ENCODE measurements at places on chromosomes 7 and 10.
A peak's percentile ranks its signal among the peaks of the same experiment; 100 is the strongest.

- DNase-seq = no peak
Observed at GRCh38 chr10:47353351-47353750, 5.2 kb downstream of the RBP3 start.

- peak; percentile 6 for DNase-seq
Observed at GRCh38 chr7:93048136-93048930, 69.4 kb downstream of the SAMD9 start.

DNA sequence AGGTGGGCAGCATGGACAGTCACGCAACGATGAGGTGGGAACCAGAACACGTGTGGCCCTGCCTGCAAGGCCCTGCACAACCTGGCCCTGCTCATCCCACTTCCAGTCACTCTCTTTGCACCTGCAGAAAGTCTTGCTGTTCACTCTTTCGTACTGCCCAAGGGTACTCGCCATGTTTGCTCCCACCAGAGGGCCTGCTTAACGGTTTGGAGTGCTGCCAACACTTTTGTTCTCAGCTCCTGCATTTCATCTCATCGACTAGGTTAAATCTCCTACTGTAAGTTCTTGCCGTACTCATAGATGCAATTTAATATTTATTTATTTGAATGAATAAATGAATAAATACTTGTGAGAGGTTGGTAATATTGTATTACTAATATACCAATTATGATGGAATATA lies 315.3 kb downstream of the SDK1 start:
- DNase-seq = no peak

DNA sequence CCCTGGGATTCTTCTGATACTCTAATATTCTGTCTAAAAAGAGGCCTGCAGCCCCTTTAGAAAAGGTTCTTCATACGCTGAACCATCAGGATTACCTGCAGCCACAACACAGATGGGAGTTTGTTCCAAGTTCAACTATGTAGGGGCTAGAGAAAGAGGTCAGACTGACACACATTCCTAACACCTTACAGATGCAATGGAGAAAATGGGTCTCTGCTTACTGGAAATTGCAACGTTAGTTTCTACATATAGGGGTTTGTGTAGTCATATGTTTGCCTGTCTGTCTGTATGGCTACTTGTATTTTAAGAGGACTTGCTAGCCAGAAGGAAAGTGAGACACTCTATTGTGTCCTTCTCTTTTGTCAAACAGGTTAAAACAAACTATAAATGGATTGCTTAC lies 618.5 kb downstream of the INHBA start:
- DNase-seq = no peak

DNA sequence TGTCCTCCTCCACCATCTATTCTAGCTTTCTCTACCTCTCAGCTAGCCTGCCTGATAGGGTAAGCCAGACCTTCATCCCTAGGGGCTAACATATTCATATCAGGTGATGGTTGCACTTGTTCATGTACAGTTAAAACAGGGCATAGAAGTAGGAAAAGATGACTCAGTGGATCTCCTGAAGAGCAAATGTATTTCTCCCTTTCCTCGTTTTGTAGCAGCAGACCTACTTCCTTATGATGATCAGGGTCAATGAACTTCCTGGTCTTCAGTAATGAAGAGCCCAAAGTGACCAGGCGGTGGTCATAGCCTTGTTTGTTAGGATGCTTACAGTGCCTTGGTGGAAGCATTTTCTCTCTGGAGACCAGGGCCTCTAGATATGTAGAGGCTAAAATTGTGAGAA lies 6.3 kb downstream of the LIPJ start:
- DNase-seq = no peak

- no peak for DNase-seq
Observed at GRCh38 chr10:116744885-116745284, 2.5 kb upstream of the HSPA12A start.

- DNase-seq = peak; percentile 45
Observed at GRCh38 chr10:5566614-5567013, 41.9 kb downstream of the CALML3 start.

DNA sequence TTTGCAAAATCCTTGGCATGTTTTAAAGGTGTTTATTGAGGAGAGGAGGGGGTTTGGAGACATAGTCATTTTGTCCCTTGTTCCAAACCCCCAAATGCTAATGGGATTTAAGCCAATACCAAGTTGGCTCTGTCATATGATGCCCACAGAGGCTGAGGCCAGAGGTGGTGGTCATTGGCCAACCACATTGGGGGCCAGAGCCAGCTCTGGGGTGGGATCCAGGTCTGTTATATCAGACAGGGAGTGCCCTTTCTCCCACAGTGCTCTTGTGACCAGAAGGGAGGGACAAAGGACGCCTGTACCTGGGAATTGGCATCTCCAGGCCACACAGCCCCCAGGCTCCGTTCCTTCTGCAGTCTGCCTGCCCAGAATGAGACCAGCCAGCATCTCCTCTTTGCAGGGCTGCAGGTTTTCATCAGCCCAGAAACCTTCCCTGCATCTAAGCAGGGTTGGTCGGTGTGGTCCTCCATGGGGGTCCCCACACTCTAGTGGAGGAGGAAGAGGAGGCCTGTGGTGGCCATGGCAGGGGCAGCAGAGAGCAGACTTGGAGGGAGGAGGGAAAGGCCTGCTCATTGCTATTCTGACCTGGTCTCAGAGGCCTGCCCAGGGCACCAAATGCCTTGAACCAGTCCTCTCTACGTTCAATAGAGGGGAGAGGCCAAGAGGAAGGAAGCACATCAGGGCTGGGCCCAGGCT lies 17.9 kb downstream of the ADCYAP1R1 start:
- no peak for DNase-seq

- DNase-seq = no peak
Observed at GRCh38 chr10:50533296-50533695, 90.5 kb downstream of the SGMS1 start.

DNA sequence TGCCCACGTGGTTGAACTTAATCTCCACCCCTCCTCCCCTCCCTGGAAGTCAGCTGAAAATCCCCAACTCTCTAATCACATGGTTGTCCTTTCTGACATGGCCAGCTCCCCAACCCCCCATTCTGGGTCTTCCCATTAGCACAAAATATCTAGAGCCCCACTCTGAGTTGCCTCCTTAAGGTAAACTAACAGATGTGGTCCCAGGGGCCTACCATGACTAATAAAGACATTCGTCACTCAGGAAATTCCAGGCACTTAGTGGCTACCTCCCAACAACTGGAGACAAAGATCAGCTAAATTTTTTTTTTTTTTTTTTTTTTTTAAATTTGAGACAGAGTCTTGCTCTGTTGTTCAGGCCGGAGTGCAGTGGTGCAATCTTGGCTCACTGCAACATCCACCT lies 21.1 kb downstream of the CCDC126 start:
- DNase-seq = peak; percentile 33

GRCh38 chr10:131744346-131744745 lies 156.5 kb upstream of the PPP2R2D start:
- no peak for DNase-seq

DNA sequence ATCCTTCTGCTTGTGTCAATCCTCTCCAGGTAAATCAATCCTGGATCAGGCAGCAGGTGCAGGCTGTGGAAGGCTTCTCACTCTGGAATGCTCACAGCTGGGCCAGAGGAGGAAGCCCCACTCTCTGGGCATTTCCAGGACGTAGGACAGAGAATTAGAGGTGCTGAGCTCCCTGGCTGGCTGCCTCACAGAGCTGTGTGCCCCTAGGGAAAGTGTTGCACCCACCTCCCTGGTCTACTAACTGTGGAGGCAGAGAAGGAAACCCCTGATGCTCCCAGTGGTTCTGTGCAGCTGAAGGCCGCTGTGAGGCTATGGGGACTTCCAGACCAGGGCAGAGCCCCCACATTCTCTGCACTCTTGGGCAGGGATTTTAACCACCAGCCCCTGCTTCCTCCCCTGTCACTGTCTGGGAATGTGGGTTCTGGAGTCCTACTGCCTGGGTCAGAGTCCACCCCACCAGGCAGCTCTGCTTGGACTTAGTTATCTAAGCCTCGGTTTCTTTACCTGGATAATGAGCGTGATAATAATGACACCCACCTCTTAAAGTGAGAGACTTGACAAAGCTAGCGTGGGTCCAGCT lies 73.5 kb upstream of the EEPD1 start:
- DNase-seq = no peak

DNA sequence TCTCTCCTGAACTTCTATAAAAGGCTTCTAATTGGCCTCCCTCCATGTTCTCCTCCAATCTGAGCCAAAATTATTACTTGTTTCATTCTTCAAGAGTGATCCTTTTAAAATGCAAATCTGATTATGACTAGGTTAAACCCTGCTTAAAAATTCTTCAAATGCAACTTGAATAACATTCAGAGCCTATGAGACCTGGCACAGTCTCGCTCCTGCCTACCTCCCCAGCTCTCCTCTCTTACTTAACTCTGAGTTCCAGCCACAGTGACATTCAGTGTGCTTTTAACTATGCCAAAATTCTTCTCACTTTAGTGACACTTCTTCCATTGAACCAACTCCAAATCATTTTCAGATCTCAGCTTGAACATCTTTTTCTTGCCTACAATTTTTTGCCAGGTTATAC lies 68.8 kb downstream of the TMEM168 start:
- no peak for DNase-seq

- no peak for DNase-seq
Observed at GRCh38 chr7:95316588-95316987, 7.7 kb downstream of the PON1 start.

DNA sequence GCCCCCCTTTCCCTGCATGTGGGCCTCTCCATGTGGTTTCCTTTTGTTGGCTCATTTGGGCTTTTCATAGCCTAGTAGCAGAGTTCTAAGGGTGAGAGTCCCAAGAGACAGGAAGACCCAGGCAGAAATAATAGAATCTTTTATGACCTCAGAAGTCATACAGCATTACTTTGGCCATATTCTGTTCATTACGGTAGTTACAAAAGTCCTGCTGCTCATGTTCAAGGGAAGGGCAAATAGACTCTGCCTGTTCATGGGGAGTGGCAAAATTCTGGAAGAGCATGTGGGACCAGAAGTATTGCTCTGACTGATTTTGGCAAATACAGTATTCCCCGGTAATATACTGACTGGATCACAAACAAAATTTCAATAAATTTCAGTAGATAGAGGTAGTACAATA lies 910.3 kb downstream of the LRMDA start:
- DNase-seq = no peak

- no peak for DNase-seq
Observed at GRCh38 chr7:45088821-45089340, at the start of gene NACAD. Gene NACAD, minus strand, starts transcription at chr7:45088969. Its CDS starts 75 bp downstream, at chr7:45088894.

GRCh38 chr7:12294701-12295100 lies 83.6 kb downstream of the TMEM106B start:
- DNase-seq = no peak

GRCh38 chr7:30465811-30466180 lies 12.8 kb downstream of the NOD1 start:
- DNase-seq = no peak

DNA sequence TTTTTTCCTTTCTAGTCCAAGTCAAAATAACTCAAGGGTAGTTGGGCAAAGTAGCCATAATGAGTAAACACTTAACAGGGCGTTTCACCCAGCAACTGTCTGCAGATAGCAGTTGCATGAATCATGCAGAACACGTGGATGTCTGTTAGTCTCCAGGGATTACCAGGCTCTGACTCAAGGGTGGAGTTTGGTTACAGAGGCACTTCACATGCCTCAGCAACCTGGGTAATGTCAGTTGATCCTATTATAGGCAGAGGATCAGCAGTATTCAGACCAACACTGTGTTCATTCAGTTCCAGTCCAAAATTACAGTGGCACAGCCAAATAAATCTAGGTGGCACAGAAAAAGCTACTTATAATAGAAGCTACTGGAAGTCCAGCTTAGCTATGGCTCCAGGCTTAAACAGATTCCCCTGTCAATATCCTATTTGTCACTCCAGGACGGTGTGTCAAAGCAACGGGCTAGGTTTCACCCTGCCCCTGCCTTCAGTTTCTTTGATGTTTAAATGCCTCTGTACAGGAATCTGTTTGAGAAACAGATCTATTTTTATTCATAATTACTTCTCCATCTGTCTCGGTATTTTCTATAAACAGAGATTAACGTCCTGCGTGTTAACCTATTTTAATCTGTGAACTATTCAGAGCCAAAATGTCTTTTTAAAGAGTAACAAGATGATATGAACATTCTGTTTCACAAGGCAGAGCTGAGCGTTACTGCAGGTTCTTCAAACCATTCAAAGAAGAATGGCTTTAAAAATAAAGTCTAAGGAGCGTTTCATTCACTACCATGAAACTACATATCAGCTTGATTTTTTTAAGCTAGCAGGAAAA lies 162.6 kb upstream of the AKR1E2 start:
- DNase-seq = peak; percentile 99

DNA sequence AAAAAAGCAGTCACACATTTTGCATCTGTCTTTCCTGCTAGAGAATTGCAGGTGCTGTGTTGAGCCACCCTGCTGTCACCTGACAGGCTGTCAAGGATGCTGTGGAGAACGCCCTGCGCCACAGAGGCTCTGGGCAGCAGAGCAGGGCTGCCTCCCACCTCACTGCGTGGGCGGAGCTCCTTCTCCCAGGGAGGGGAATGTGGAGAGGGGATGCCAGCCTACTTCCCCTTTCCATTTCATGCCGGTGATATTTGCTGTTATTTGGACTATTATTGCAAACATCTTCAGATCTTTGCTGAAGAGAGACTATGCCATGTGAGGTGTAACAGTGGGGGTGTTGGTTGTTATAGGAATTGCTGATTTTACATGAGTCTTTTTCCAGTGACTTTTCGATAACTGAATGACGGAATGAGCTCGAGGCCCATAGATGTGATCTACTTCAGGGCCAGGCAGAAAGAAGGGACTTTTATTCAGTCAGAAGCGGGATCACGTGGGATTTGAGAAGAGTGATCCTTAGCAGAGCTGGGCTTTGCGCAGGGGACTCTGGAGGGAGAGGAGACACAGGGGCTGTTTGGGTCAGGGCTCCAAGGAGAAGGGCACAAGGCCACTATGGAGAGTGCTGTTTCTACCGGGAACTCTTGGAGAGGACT lies 13.6 kb upstream of the PRKAG2 start:
- DNase-seq = no peak

DNA sequence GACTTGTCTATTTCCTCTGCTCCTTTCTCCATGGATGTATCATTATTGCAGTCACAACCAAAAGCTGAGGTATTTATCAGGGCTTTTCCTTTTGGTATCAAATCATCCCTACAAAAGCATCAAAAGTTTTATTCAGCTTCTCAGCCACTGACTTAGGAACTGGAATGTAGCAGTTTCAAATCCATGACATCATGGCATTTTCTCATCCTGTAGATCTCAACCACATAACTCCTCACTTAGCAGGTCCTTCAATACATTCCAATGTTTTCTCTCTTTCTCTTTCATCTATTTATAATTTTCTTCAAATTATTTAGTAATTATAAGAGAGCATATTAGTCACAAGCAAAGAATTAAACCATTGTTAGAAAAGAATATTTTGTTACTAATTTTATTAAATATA lies 537.4 kb upstream of the SORCS1 start:
- DNase-seq = no peak

Measured in MCF 10A (cell line).